ENCODE measurements at places on chromosomes 5 and 9.

GRCh38 chr5:60274747-60275146 is 381.2 kb upstream of the PDE4D start:
- DNase-seq, result no peak

GRCh38 chr5:127967323-127967982 is 116.1 kb upstream of the SLC12A2 start:
- DNase-seq, result no peak

DNA sequence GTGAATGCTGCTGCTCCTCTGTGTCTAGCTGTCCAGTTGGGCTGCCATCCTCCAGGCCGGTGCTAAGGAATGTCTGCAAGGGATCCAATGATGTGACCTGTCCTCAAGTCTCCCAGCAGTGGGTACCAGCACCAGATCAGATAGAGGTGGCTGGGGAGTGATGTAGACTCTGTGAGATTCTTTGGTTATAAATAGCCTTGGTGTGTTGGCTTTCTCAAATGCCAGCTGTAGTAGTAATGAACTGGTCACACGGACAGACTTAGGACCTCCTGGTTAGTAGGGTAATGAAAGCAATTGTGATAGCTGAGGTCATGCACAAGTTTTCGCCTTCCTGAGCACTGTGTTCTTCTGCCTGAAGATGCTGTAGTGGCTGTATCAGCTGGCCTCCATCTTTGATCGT is 29.9 kb upstream of the RANBP6 start:
- no peak for DNase-seq

DNA sequence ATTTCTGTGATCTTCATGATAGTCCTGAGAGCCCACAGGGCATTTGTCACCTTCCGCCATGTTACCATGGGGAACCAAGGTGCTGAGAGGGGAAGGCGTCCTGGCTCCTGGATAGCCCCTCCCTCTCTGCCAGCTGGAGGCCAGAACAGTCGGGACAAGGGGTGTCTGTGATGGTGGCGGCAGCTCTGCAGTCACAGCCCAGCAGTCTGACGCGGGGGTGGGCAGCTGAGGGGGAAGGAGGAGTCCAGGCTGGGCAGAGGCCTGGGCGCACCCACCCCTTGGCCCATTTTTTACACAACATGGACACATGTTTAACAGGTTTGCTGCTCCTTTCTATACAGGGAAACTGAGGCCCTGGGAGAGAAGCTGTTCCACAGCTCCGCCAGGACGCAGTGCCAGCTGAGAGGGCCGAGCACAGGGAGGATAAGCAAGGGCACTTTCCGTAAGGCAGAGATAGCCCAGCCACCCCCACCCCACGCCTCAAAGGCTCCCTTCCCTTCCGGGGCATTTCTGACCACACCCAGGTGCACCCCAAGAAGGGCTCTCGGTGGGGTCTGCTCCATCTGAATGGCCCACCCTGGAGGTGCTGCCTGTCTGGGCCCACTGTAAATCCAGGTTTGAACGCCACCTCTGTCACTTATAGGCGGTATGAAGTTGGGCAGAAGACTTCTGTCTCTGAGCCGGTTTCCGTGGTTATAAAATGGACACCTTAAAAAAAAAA is 17.1 kb downstream of the LRRC8A start:
- no peak for DNase-seq

- no peak for DNase-seq
Observed at GRCh38 chr5:127802477-127802865, 99.3 kb downstream of the CCDC192 start.

DNA sequence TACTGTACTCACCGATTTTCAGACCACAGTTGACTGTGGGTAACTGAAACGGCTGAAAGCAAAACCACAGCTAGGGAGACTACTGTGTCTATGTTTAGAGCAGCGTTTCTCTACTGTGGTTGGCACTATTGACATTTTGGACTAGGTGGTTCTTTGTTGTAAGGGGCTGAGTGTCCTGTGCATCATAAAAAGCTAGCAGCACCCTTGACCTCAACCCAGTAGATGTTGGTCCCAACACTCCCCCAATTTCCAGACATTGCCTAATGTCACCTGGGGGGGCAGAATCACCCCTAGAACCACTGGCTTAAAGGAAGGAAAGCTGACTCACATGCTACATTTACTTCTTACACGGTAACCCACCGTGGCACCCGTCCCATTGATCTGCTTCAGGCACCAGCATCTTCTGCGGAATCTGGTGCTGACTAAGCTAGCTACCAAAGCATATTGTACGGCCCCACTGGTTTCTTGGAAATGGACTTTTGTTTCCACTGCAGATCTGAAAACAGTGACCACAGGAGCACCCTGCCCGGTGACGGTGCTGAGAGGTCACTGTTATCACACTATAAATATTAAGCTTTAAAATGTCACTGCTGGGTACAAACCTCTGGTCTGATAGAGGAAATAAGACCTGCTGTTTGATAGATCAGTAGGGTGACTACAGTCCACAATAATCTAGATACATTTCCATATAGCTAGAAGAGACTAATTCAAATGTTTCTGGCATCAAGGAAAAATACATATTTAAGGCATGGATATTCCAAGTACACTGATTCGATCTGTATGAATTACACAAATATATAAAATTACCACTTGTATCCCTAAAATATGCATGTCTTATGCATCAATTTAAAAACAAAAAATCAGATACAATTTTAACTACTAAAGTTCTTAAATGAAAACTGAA is 151.4 kb downstream of the HSD17B3 start:
- DNase-seq, result peak; percentile 15

- DNase-seq, result no peak
Observed at GRCh38 chr5:97106216-97106581, 36.2 kb downstream of the LIX1 start.

DNA sequence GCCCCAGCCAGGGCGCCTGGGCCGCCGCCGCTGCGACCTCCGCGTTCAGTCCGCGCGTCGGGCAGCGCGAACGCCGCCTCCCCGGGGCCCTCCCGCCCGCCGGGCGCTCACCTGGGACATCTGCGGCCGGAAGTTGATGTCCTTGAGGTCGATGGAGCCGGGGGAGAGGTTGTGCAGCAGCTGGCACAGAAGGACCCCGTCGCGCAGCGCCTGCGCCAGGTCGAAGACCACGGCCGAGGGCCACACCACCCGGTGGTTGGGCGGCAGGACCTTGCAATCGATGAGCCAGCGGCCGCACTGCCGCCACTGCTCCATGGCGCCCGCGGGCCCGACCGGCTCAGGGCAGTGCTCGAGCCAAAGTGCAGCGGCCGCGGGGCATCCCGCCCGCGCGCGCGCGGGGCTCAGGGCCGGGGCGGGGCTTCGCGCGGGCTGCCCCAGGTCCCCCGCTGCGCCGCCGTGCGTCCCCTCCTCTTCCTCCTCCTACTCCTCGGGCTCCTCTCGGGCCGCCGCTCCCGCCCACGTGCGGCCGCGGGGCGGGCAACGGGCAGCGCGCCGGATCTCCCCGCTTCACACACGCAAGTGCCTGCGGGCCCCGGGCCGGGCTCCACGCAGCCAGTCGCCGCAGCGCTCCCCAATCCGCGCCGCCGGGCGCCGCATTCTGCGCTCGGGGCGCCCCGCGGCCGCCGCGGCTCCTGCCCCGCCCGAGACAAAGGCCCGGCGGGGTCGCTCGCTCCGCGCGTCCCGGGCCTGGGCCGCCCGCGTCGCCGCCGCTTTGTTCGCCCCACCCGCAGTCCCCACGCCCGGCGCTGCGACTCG is at the start of gene VAV2:
VAV2 (minus strand) TSS at position 361 of the 816 bp plus-strand sequence; CDS start at position 315, 46 bp downstream.
- DNase-seq, result no peak

GRCh38 chr5:78006449-78006848 is 230.3 kb upstream of the TBCA start:
- DNase-seq, result no peak

DNA sequence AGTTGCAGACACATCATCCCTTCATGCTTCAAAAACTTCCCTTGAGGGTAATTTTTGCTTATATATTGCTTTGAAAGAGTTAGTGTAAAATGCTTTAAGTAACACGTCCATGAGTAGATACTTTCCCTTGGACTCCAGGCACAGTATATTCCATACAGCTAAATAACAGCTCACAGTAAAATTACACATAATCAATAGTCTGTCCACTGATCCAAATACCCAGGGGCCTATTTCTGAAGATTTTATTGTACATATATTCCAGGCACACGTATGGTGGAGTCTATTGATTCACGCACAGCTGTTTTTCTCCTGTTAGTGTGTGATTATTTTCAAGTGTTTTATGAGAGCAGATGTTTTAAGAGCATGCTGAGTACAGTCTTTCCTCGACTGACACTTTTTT is 223.7 kb upstream of the GRAMD2B start:
- DNase-seq, result no peak

DNA sequence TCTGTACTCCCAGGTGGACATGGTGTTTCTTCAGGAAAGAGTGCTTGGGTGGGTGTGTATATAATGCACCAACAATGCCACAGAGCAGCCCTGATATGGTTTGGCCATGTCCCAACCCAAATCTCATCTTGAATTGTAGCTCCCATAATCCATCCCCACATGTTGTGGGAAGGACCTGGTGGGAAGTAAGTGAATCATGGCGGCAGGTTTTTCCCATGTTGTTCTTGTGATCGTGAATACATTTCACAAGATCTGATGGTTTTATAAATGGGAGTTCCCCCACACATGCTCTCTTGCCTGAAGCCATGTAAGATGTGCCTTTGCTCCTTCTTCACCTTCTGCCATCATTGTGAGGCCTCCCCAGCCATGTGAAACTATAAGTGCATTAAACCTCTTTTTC is 158.5 kb downstream of the NR3C1 start:
- no peak for DNase-seq

DNA sequence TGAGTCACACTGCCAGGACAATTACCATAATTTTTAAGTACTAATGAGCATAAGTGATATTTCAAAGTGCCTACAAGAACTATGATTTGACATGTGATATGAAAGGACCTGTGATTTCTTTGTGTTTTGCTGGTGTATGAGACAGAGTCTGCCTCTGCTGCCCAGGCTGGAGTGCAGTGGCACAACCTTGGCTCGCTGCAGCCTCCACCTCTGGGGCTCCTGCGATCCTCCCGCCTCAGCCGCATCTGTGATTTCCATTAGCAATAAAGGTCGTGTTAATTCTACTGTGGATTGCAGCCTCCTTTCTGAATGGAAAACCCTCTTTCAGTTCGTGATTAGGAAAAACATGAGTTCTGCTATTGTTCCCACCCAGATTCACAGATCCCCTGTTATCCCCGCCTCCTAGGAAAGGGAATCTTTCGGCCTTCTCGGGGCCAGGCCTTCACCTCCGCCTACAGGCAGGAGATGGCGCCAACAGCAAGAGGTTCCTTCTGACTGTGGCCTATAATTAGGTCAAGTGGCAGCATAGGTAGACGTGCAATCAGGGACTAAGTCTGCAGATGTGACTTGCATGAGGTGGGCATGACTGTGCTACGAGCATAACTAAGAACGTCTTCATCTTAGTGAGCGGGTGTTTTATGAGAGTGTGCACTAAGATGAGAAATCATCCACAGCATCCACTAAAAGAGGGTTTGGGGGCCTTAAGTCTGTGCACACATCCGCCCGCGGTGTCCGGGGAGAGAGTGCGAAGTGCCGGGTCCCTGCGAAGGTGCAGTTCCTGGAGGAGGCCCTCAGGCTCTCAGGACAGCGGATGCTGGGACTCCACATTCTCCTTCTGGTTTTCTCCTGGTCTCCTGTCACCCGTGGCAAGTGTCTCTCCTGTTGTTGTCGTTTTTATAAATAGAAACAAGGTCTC is 23.1 kb downstream of the TRIM7 start:
- DNase-seq, result no peak
